ENCODE measurements at places on chromosomes 16 and 17. TPM values are rescaled to one million over a fixed set of nuclear protein-coding genes. Genes with fewer than 3 reads are reported as not detected.

The ZPBP2 gene
- not detected for total RNA-seq

The AANAT gene
- total RNA-seq = not detected

DNA sequence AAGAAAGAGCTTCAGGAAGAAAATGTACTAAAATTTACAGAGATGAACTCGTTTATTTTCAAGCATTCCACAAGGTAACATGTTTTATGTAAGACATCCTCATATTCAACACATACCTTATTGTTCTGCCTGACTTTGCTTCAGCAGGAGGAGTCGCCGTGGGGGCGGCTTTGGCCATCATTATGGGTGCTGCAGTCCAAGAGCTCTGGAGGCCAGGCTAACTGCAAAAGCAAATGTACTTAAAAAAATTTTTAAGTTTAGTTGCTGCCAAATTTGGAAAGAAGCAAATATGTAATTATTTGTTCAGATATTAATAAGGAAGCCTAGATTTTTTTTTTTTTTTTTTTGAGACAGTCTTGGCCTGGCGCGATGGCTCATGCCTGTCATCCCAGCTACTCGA lies 4.1 kb upstream of the SPG7 start:
- no peak for DNase-seq

The TMED6 gene
- total RNA-seq = 2.3 TPM

GRCh38 chr16:59586331-59586730 lies 852.2 kb upstream of the GOT2 start:
- no peak for DNase-seq

DNA sequence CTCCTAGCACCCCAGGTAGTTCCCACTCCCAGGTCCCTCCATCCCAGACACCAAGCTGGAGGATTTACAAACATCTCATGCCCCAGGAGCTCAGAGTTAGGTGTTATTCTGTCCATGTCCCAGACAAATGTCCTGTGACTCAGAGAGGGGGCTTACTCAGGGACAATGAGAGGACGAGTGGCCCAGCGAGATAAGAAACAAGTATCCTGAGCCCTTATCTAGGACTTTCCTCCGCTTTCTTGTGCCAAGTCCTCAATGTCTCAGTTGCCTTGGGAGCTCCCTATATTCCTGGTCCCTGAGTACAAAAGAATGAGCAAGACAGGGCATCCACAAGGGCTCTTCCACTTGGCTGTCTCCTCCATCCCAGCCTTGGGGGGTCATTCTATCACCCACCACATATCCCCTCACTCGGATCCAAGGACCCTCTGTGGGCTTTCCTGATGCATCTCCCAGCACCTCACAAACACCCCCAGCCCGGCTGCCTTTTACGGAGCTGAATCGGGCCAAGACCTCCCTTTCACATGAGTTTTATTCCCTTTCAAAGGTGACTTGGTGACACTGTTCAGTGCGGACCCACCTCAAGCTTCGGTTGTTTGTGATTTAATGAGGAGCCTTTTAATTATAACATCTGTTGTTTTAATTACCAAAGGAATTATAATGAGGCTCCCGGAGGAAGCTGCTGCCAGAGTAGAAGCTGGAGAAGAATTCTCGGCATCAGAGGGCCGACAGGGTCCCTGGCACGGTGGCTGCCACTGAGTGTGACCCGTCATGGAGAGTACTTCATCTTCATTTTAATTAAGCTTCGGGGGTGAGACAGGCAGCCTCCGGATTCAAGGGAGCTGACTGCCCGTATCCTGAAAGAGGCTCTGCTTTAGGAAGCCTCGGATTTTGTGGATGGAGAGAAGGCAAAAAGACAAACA lies 121.5 kb downstream of the WSCD1 start:
- no peak for DNase-seq

The UMOD gene
- total RNA-seq = not detected

DNA sequence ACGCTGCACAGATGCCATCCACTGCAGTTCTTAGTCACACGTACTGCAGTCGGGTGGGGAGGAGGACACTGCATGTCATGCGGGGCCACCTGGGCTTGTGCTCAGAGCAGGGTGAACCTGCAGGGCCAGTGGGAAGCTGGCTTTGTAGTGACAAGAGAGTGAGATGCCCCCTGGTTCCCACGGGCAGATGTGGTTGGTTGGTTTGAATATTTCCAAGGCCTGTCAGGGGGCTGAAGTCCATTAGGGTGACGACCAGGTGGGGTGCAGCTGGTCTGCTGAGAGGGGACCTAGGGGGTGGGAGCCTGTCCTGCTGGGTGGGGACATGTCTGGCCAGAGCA lies 14.3 kb downstream of the ZNF213 start:
- DNase-seq = no peak

GRCh38 chr16:2835638-2836493 lies 5.8 kb downstream of the ZG16B start:
- DNase-seq = no peak

- DNase-seq = no peak
Measured at GRCh38 chr16:60204181-60204580, 1470.1 kb upstream of the GOT2 start.

DNA sequence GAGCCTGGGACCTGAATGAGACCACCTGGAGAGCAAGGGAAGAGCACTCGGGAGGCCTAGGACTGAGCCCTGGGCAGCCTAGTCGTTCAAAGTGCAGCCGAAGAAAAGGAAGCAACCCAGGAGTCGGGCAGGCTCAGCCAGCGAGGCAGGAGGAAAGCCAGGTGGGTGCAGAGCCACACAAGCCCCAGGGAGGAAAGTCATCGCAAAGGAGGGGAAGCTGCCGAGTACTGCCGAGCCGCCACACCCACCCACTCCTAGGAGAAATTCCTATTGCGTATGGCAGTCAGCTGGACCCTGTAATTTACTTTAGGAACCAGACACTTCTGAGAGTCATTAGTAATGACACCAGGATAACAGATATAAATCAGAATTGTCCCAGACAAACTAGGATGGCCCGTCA lies 187.6 kb downstream of the KATNIP start:
- DNase-seq = peak; percentile 5

DNA sequence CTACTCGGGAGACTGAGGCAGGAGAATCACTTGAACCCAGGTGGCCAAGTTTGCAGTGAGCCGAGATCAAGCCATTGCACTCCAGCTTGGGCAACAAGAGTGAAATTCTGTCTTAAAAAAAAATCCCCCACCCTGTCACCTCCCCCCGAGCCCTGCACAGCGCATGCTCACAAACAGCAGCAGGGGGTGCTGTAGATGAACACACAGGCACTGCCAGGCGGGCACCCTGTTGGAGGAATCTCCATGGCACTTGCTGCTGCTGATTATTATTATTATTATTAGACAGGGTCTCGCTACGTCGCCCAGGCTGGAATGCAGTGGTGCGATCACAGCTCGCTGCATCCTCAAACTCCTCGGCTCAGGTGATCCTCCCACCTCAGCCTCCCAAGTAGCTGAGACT lies 24.6 kb downstream of the FZD2 start:
- DNase-seq = no peak

The CA4 gene
- 177 TPM for total RNA-seq

DNA sequence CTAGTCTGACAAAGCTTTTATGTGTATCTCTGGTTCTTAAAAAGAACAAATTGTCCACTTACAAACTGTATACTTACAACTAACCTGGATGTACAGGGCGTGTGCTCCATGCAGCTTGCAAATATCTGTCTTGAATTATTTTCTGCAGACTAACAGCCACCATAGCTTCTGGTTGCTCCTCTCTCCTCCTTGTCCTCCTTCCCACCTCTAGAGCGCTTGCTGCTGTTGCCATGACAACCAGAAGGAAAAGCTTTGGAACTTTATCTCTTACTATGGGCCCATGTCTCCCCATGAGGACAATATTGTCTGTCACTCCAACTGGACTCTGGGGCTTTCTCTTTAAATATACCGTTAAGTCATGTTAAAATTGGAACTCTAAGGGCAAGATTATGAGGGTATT lies 71.5 kb upstream of the DHX40 start:
- no peak for DNase-seq

DNA sequence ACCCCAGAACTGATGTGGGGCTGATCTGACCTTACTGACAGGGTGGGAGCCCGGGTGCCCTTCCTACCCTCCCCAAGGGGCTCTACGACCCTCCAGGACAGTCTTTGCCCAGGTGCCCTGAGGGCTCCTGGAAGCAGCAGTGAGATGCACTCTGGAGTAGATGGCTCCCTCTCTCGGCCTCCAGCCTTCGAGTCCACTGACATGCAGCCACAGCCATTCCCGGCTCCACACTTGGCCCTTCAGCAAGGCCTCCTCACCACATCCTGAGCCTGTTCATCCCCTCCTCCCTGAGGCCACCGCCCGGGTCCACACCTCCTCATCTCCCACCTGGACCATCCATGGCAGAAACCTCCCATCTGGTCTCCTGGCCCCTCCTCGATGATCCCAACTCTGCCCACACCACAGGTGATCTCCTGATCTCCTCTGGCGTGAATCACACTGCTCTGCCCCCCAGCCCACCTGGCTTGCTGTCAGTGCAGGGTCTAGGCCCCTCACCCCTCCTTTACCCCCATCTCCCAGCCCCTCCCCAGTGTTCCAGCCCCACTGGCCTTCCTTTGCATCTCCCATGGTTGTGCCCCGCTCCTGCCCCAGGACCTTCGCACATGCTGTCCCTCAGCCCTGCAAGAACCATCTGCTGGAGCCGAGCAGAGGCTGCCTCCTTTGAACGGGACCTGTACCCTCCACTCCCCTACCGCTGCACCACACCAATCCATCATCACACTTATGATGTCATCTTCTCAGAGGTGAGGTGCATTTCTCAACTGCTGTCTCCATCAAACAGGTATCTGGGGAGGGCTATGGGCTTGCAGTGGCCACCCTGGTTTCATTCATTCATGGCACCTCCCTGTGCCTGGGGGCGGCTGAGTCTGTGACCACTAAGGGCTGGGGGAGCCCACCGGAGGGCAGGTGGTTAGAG lies 44.7 kb downstream of the SOCS1 start:
- no peak for DNase-seq

The SLC16A13 gene
- total RNA-seq = 6.6 TPM

The KRTAP4-3 gene
- not detected for total RNA-seq

The FSCN2 gene
- 2.5 TPM for total RNA-seq
